Fibroblast of skin of back (primary cell): ENCODE measurements at places on chromosomes 3 and 15.

GRCh38 chr3:119849126-119849525, 67.2 kb downstream of the NR1I2 start:
- DNase-seq = no peak

DNA sequence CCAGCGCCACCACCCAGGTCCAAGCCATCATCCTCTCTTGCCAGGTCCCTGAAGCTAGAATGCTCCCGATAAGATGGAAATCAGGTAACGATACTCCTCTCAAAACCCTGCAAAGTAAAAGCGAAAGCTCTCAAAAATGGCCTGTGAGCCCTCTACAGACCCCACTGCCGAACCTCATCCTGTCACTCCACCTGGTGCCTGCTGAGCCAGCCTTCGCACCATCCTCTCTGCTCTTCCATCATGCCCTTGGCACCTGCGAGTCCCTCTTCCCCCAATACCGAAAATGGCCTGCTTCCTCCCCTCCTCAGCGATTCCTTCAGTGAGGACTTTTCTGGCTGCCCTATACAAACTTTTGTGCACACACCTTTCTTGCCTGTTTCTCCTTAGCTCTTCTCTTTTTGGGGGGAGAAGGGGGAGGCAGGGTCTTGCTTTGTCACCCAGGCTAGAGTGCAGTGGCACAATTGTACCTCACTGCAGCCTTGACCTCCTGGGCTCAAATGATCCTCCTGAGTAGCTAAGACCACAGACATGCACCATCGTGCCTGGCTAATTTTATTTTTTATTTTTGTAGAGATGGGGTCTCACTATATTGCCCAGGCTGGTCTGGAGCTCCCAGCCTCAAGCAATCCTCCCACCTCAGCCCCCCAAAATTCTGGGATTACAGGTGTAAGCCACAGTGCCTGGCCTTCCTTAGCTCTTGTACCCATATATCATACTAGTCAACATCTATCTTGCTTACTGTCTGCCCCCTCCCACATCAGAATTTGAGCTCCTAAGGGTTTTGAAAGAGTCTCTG, 3.0 kb downstream of the IDH2 start:
- DNase-seq = no peak

GRCh38 chr3:58332575-58333188, at the start of gene PXK:
TSS of gene PXK (plus strand) at chr3:58332892. CDS start at chr3:58332989, 97 bp downstream.
- peak; percentile 84 for DNase-seq

- DNase-seq = no peak
These were observed at the start of gene CHL1 for GRCh38 chr3:196311-197148. TSS of gene CHL1 (plus strand) at chr3:196763. CDS start at chr3:319777, 123,014 bp downstream.

- no peak for DNase-seq
These were observed 12.2 kb downstream of the SELENOS start for GRCh38 chr15:101264911-101265641.

DNA sequence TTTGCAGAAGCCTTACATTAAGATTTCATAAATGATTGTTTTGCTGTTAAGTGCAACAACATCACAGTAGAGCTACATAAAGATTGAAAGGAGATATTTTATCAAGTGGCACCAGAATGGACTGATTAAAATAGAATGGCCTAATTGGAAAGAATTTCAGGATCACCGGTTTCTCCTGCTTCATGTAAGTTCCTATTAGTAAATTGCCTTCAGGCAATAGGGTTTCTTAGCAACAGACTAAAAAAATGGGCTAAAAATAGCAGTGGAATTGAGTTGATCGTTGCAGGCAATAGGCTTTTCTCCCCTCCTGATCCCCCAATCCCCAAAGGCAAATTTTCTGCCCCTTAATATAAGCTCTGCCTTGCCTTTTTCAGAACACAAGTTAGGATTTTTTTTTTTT, 917 bp downstream of the LNP1 start:
- peak; percentile 65 for DNase-seq

DNA sequence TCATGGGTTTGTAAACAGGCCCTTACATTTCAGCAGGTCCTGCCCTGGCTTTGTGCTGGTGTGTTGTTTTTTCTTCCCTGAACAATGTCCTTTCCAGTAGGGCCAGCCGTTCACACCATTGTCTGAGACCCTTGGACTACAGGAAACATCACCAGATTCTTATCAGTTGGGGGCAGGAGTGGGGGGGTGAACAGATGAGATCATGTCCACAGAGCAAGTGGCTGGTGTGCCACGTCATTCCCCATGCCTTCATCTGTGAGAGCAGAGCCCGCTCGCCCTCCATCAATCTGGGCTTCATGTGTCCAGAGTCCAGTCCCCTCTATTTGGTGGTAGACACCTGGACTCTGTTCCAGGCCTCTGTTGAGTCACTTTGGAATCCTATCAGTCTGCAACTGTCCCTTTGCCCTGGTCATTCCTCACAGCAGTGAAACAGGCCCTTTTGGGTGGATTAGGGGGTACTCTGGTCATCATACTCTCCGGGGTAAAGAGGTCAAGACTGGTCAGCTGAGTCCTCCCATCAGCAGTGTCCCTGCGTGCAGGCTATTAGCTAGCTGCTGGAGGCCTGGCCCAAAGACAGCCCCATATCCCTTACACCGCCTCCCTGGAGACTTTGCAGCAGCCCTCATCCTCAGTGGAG, 15.0 kb downstream of the SEMA3G start:
- no peak for DNase-seq

GRCh38 chr3:20810555-20810954, 624.5 kb upstream of the SGO1 start:
- peak; percentile 11 for DNase-seq

GRCh38 chr3:5264093-5264600, 76.6 kb downstream of the EDEM1 start:
- DNase-seq = peak; percentile 71

- peak; percentile 66 for DNase-seq
These were observed 72.6 kb downstream of the CCNL1 start for GRCh38 chr3:157087373-157087772.

DNA sequence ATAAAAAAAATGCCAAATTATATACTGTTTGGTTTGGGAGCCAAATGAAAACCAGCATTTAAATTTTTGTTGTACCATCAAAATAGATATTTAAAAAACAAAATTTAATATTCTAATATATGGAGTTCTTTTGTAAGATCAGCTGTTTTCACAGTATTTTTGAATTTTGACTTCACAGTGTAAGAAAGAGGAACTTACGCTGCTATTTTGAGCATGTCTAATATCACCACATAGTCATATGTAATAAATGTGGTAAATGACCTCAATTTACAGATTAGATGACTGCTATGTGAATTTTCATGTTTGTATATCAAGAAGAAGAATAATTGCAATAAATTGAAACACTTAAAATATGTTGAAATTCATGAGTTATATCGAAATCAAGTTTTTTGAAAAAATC, 189.6 kb downstream of the ARRDC4 start:
- DNase-seq = no peak
